ENCODE measurements at places on chromosomes 3 and 15.

DNA sequence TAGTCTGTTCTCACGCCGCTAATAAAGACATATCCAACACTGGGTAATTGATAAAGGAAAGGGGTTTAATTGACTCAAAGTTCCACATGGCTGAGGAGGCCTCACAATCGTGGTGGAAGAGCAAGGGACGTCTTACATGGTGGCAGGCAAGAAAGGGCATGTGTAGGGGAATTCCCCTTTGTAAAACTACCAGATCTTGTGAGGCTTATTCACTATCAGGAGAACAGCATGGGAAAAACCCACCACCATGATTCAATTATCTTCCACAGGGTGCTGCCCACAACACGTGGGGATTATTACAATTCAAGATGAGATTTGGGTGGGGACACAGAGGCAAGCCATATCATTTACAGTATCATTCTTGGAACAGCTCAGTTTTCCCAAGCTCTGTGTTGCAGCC, 268.0 kb downstream of the SUCLG2 start:
- DNase-seq = no peak

DNA sequence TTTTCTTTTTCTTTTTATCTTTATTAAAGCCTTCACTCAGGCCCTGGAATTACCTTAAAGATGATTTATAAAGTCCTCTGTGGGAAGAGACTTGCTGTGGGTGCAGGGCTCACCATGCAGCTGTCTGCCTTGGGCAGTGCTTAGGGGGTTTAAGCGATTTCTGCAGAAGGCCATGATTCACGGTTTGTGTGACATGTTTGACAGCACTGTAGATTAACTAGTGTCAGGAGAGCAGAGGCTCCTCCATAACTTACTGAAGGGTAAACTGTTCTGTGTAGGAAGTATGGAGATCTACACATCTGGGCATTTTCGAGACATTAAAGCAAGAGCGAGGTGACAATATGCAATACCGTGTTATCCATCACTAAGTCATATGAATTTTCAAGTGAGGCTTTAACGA, 137.7 kb downstream of the LRIG1 start:
- DNase-seq = no peak

DNA sequence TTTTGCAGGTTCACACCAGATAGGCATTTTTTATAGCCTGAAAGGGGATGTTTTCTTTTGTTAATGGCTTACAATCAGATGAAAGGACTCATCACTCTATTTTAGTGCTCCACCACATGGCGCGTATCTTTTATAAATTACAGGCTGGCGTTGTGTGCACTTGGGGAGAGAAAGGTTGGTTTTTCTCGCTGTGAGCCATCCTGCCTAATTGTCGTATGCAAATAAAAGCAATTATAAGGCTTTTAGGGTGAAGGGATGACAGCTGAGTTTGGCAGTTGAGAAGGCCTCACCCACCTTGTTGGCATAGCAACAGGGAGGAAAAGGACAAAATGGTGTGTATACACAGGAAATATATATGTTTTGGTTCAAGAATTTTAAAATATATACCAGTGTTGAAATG, 268.0 kb downstream of the NR2F2 start:
- no peak for DNase-seq

- DNase-seq = no peak
Observed at GRCh38 chr3:175601521-175601920, 742.4 kb downstream of the NAALADL2 start.

DNA sequence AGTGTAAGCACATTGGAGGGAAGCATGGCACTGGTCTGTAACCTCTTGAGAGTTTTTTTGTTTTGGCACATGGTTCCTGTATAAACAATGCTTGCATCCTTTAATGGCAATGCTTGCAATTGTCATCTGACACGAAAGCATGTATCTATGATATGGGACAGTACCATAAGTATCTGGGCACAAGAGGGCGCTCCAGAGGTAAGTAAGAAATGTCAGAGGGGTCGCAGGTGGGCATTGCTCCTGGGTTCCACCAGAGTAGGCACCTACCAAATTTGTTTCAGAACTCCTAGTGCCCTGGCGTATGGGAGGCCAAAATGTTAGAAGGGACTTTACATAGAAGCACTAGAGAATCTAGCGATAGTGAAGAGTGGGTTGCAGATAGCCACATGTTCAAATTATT, 58.7 kb upstream of the BCHE start:
- no peak for DNase-seq

GRCh38 chr3:106514431-106514830, 645.6 kb upstream of the CBLB start:
- DNase-seq = no peak

DNA sequence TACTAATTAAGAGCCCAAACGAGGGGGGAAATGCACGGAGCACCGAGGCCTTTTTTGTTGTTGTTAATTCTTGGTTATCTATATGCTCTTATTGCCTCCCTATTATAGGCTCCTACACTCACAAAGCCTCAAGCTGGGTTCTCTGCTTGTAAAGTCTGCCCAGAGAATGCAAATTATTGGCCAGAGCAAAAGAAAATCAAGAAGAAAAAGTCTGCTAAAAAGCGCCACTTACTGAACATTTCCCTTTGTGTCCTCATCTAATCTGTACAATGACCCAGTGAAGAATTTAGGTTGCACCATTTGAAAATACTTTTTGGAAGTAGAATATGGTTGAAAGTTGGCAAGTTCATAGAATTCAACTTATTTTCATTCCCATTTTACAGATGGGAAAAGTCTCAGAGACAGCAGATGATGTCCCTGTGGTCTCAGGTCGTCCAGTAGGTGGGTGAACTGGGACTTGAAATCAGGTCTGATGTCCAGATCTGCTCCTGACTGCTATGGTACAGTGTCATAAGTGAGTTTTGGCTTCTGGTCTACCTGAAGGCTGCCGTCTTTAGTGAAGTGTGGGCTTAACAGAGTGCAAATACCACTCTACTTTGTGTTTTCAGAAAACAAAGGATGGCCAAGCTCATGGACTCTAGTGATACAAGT, 1.1 kb upstream of the TNFAIP8L3 start:
- no peak for DNase-seq

- no peak for DNase-seq
Observed at GRCh38 chr3:78140274-78140673, 1100.4 kb downstream of the ROBO2 start.

- DNase-seq = no peak
Observed at GRCh38 chr3:10596746-10597448, 91.5 kb upstream of the ATP2B2 start.

GRCh38 chr3:181265750-181266333, 276.3 kb upstream of the DNAJC19 start:
- DNase-seq = no peak

DNA sequence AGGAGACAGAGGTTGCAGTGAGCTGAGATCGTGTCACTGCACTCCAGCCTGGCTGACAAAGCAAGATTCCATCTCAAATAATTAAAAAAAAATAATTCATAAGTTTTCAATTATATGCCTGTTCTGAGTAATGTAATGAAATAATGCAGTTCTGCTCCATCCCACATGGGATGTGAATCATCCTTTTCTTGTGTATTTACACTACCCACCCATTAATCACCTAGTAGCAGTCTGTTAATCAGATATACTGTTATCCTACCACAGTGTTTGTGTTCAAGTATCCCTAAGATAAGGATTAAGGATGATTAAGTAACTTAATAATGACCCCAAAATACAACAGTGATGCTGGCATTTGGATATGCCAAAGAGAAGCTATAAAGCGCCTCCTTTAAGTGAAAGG, 38.8 kb downstream of the PIGB start:
- DNase-seq = peak; percentile 40

DNA sequence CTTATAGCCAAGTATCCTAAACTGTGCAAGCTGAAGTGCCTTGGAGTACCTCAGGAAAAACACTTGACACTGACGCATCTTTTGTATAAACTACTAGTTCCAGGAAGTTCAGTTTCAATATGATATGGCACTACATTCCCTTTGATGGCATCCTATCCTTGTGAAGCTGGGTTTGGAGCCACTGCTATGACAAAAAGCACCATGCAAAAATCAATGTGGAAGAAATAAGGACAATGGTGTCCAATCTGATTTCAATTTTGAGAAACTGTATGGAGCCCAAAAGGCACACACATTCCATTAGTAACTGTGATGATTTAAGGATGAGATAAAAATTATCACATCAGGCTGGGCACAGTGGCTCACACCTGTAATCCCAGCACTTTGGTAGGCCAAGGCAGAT, 5.6 kb downstream of the RPS27L start:
- DNase-seq = no peak

All from AG08396 (cell line).